ENCODE measurements at places on chromosomes 7 and 10. TPM values are rescaled to one million over a fixed set of nuclear protein-coding genes. Genes with fewer than 3 reads are reported as not detected.

DNA sequence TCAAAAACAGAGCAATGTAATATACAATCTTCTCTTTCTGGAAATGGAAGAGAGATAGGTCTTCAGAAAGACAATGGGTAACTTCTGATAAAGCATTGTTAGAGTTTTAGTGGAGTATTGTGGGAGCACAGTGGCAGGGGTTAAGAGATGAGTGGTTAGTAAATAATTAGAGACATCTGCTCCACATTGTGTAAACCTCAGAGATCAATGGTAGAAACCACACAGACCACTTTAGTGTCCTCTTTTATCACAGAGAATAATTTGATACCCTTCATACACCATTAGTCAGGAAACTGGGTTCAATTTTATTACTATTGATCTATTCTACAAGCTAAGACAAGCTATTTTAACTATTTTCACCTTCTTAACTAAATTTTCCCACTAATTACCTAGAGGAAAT, 35.9 kb upstream of the MAGI2 start:
- DNase-seq, result no peak

DNA sequence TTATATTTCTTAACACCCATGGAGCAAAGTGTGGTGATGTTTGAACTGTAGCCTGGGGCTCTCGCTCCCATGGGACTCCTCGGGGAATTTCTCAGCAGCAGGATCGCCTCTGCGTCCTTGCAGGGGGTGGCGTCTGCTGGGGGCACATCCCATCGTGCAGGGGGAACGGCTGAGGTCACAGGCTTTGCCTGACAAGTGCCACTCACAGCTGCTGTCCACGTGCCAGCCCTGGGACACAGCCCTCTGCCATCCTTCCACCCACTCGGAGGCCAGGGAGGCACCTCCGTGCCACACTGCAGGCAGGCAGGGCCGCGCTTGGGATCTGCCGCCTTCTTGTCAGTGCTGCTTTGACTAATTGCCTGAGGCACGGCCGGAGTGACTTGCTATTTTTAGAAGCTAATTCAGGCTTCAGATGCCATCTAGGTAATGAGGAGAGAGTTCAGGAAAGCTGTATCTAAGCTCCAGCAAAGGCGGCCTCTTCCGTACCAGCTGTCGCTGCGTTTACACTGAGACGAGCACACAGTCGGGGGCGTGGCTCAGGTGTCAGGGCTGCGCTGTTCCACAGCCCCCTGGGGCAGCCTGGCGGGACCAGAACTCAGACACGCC, 45.7 kb downstream of the PITRM1 start:
- no peak for DNase-seq

The CH25H gene
- total RNA-seq, result not detected

- no peak for DNase-seq
Measured at GRCh38 chr7:8411103-8411502, 22.3 kb upstream of the NXPH1 start.

GRCh38 chr7:81624650-81625631, 144.9 kb downstream of the HGF start:
- no peak for DNase-seq

The CALY gene
- not detected for total RNA-seq

The ACBD7 gene
- total RNA-seq, result 1.6 TPM

GRCh38 chr10:8405596-8405995, 351.1 kb downstream of the GATA3 start:
- no peak for DNase-seq

The ARHGAP12 gene
- total RNA-seq, result 4.0 TPM

- DNase-seq, result peak; percentile 37
Measured at GRCh38 chr7:131071786-131072504, 255.7 kb upstream of the MKLN1 start.

- no peak for DNase-seq
Measured at GRCh38 chr7:20033621-20034400, 183.4 kb downstream of the MACC1 start.

GRCh38 chr10:112746329-112746728, 203.7 kb upstream of the TCF7L2 start:
- no peak for DNase-seq

DNA sequence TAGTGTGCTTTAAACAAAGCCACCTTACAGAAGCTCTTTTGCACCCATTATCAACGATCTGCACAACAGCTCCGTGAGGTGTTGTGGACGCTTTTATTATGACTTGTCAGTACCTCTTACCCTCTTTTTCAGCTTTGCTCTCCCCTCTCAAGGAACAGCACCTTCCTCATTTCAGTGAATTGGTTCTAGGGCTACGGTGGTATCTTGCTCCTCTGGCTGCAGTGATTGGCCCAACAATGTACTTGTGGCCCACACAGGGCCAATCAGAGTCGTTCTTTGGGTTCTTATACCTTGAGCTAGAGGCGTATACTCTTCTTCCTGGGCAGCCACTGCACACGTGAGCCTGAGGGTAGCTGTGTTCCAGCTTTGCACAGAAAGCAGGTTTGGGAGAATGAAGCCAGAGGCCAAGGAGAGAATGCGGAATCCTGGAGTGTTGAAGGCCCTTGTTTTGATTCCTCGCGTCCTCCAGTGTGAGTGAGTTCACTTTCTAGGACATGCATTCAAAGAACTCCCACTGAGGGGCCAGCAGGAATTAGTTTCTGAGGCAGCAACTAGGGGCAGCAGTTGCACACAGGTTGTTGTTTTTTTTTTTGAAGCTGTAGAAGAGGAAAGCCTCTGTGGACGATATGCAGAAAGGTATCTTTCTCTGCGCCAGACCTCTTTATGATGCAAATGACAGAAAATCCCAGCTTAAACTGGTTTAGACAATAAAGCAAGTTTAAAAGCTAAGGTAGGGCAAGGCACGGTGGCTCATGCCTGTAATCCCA, 49.8 kb upstream of the PDZD8 start:
- no peak for DNase-seq

DNA sequence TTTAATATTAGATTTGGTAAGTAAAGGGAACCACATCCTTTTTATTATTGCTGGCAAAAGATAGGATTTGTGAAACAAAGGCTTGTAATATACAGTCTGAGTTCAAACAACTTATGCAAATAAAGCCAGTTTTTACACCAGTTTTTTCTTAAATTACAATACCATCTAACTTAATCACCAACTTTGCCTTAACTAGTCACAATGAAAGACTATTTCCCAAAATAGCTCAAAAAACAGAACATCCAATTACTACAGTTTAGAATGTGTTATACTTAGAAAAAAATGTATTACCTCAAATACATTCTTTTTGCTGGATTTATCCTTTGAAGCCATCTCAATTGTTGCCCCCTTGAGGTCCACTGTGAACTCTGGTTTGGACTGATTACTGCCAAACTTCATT, 108.5 kb downstream of the ARHGAP12 start:
- DNase-seq, result no peak

The UTF1 gene
- total RNA-seq, result not detected

DNA sequence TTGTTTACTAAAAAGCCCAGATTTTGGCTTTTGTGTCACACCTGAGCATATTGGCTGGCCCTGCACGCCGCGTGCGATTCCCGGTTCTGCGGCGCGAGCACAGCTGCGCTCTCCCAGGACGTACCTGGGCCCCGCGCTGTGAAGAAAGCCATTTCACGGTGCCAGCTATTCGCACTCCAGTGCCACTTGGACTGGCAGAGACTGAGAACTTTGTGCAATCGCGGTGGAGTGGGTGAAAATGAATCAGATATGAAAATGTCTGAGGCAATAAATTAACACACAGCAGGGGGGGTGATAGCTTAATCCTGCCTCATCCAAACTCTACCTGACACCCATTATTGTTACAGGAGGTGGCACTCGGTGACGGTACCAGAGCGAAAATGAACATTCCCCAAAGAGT, 330.1 kb upstream of the MGMT start:
- DNase-seq, result no peak

The CTAGE4 gene
- 0.87 TPM for total RNA-seq

- no peak for DNase-seq
Measured at GRCh38 chr7:91846436-91846835, 34.1 kb downstream of the MTERF1 start.

DNA sequence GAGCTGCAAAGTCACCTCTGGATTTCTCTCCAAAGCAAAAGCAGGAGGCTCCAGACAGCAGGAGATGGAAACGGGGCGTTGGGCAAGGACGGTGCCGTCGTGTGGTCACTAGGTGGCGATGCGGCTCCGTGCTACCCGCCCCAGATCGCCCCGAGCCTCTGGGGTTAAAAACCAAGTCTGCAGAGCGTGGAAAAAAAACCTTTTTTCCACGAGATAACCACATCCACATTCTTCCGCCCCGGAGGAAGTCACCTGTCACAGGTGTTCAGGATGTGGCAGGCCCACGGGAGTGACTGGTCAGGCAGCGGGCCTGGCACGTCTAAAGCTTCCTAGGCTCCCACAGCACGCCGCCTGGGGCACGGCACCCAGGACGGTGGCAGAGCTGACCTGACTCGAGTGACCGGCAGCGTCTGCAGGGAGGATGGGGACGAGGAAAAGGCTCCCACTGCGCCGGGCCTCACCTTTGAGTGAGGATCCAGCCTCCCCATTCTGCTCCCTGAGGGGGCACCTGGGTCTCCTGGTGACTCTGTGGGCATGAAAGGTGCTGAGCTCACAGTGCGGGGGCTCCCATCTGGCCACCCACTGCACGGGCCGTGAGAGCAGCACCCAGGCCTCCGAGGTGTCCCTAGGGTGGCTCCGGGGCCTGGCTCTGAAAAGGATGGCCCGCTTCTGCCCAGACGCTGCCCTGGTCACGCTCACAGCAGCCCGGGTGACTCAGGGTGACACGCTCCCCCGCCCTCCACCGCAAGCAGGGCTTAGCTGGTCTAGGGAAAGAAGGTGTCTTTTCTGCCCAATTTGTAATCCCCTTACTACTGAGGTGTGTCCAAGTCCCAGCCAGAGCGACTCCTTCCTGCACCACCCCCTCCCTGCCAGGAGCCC, 71.3 kb upstream of the TNRC18 start:
- peak; percentile 84 for DNase-seq

DNA sequence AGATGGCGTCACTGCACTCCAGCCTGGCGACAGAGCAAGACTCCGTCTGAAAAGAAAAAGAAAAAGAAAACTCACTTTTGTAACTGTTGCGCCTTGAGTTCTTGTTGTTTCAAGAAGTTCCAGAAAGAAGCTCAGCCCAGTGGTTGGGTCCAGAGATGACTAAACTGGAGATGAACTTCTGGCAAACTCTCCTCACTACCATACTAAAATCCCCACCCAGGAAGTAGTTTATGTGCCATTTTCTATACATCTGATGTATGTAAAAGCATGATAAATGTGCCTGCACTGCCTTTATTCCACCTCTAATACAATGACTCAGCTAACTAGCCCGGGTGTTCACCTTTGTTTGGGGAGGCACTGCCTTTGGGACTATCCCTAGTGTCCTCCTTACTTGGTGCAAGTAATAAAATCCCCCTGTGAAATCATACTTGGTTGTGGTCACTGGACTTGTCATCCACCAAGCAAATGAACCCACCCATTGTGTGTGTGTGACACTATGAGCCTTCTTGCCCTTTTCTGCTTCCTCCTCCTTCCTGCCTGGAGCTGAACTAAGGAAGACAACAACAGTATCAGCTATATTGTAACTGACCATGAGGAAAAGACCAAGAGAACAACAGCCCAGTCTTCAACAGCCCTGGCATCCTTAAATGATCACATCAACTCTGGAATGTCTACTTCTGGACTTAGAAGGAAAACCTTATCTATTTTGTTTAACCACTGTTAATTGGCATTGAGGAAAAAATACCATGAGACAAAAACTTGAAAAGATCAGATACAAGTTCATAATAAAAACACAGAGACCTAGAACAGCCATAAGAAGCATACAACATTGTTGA, 33.6 kb downstream of the JMJD1C start:
- peak; percentile 39 for DNase-seq

GRCh38 chr7:36717586-36717985, 6.7 kb downstream of the AOAH start:
- DNase-seq, result no peak

DNA sequence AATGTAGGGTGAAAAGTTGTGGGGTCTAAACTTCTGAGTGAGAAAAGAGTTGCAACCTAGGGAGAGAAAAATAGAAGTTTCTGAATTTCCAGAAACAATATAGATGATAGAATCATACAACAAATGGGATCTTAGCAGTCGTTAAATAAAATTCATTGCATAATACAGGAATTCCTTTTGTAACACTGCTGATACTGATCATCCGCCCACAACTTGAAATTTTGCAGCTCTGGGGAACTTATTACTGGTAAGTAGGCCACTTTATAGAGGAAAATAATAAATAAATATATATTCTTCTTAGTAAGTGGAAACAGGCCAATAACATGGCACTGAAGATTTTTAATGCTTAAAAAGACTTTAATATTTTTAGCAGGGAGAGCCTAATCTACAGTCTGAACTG, 81.9 kb upstream of the SMIM30 start:
- no peak for DNase-seq

- DNase-seq, result no peak
Measured at GRCh38 chr10:72061491-72061890, 26.9 kb downstream of the SPOCK2 start.

DNA sequence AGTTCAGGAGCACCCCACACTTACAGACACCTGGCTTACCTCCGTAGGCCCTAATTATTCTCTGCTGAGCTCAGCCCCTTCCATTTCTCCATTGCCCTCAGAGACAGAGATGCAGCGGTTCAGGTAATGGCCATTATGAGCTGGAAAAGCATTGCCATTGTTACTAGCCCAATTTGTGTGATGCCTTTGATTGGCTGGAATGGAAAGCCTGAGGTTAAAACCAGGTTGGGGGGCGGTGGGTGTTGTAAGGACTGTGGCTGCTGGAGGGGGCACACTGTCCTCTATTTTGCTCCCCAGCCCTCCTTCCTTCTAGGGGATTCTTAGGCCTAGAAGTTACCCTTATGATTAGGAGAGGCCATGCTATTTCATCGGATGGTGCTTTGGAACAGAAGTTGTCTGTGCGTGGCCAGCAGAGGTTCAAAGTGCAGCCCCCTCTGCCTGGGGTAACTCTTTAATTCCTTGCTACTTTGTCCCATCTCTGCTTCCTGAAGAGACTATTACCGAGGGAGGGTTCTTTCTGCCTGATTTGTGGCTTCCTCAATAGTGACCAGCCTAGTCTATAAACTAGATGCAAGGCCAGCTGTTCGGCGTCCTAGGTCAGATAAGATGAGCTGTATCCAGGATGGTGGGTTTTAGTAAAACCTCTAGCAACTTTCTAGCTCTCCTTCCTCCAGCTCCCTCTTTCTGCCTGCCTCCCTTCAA, 14.2 kb upstream of the ACSL5 start:
- no peak for DNase-seq

The SYNPO2L gene
- not detected for total RNA-seq

DNA sequence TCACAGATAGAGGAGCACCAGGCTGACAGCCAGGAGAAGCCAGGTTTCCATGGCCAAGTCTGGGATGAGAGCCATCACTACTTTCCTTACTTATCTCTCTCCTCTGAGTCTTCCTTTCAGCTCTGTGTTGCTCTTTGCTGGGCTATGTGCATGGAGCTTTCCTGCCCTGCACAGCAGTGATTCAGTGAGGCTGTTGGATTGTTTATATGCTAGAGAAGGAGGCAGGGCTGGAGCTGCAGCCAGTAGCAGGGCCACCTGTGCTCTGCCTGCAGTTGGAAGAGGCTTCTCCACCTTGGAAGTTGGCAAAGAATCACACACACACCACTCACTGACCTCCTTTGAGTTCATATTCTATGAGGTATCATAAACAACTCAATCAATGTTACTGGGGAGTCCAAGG, at the start of gene CYP3A4:
Gene CYP3A4, minus strand, starts transcription at position 178 of the 400 bp plus-strand sequence. Its CDS starts 103 bp downstream, at position 75.
- no peak for DNase-seq

DNA sequence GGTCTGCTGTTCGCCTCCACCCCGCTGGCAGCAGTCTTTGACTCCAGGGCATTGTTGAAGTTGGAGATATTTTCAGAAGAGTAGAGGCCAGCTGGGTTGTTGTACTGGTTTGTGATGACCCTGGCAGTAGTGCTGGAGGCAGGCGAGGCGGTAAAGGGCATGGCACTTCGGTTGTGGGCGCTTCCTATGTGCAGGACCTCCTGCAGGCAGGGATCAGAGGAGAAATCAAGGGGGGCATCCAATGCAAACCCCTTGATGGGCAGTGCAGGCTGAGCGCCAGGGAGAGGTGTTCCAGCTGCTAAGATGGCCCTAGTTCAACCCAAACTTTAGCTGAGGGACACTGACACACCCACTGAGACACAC, 27.0 kb downstream of the PDLIM1 start:
- no peak for DNase-seq

Measured in activated CD8-positive, alpha-beta T cell treated with anti-CD3 and anti-CD28 coated beads for 36 hours (primary cell).